ENCODE measurements at places on chromosomes 12 and 14. TPM values are rescaled to one million over a fixed set of nuclear protein-coding genes. Genes with fewer than 3 reads are reported as not detected.

LUM gene
- 2.3 TPM for total RNA-seq

TMEM260 gene
- 7.1 TPM for total RNA-seq

ANO2 gene
- 16.2 TPM for total RNA-seq

MMP17 gene
- total RNA-seq = 7.4 TPM

HCAR1 gene
- total RNA-seq = not detected

TULP3 gene
- 12.3 TPM for total RNA-seq

Measured in epithelial cell of umbilical artery (primary cell).